ENCODE measurements at places on chromosomes 16 and 17.

DNA sequence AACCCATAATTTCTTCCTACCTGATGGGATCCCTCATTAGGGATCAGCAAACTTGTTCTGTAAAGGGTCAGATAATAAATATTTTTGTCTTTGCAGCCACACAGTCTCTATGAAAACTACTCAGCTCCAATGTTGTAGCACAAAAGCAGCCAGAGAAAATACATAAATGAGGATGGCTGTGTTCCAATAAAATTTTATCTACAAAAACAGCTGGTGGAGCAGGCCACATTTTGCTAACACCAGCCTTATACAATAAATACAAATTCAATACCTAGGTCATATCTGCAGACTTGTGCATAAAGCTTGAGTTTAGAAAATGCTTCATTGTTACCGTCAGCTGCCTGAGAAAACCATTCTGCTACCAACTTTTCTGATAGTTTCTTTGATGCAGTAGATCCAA lies 38.4 kb upstream of the INTS2 start:
- no peak for DNase-seq

DNA sequence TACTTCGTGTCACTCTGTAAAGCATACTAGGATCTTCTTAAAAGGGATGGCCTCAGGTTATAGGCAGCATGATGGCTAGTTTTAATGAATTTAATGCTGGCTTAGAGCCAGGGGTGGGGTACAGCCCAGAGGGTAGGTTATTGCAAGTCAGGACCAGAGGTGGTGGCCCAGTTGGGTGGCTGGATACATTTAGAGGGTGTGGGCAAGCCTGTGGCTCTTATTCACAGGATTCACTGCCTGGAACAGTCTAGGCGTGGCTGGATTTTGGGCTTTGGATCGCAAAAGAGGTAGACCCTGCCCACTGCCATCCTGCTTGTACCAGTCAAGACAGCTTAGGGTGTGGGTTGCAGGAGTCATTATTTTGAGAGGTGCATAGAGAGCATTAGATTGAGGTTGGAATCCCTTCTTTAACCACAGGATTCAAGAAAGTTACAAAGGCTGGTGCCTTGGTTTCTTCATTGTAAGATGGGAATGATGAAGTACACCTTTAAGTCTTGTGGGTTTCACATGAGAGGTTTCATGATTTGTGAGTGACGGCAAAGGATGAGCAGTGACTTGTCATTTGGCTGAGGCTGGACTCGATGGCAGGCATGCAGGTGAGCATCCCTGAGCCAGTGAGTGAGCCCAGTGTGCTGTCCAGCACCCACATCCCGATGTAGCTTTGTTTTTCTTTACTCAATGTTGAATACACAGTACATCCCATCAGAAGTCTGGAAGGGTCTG lies 85.2 kb downstream of the KSR1 start:
- DNase-seq = no peak

GRCh38 chr16:67277294-67277998 lies 1.9 kb upstream of the PLEKHG4 start:
- DNase-seq = no peak

- DNase-seq = no peak
These were observed 478.3 kb upstream of the ZFHX3 start for GRCh38 chr16:73526011-73526804.

GRCh38 chr17:50598487-50598886 lies 36.2 kb upstream of the ABCC3 start:
- no peak for DNase-seq

DNA sequence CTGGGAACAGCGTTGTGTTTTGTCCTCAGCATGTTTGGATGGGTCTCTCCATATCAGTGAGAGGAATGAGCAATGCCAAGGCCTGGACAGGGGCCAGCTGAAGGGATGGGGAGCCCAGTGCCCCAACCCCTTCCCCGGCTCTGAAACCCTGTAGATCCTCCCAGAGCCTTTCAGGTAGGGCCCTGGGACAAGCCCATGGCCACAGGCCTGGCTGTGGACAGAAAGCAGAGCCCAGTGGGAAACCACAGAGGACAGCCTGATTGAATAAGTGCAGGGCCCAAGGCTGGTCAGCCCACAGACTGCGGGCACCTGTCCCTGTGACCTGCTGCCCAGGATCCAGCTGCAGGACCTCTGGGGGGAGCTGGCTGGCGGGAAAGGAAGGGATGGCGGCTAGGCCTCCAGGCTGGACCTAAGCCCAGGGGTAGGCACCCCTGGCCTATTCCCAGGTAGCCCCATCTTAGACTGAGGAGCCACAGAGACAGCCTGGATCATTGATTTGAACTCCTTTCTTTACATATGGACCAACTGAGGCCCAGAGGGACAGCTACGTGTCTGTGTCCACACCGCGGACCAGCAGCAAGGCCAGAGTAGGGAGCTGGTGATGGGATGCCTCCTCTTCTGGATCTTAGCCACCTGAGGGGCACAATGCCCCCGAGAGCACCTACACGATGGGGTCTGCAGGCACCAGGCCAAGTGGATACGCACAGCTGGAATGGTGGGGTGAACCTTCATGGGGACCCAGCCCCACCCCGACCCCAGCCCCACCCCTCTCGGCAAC lies 1.3 kb downstream of the CCDC102A start:
- no peak for DNase-seq

- DNase-seq = peak; percentile 68
These were observed 12.8 kb downstream of the EVPL start for GRCh38 chr17:76014100-76014924.

GRCh38 chr16:11010575-11011221 lies 66.3 kb downstream of the CLEC16A start:
- DNase-seq = no peak

DNA sequence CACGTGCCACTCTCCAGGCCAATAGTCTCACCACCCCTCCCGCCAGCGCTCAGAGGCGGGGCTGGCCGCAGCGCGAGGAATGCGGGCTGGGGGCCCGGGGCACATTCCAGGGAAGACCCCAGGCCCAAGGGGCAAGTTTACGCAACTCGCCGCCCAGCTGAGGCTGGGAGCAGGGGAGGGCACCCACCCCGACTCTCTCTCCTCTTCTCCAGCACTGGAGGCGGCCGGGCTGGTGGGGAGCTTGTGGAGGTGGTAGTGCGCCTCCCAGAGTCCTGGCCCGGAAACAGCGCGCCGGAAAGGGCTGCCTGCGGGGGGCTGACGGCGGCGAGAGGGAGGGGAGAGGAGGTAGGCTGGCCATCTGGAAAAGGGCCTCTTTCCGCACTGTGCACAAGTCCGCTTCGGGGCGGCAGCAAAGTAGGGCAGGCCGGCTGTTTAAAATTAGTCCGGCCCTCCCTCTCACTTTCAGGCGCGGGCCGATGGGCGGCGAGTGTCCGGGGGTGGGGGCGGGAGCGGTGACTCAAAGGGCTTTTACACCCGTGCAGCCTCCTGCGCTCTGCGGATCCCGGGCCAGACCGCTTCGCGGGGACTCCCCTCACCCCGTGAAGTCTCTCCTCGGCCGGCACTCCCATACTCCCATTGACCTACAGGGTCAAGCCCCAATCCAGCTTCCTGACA lies 1.1 kb downstream of the FHOD1 start:
- peak; percentile 46 for DNase-seq

DNA sequence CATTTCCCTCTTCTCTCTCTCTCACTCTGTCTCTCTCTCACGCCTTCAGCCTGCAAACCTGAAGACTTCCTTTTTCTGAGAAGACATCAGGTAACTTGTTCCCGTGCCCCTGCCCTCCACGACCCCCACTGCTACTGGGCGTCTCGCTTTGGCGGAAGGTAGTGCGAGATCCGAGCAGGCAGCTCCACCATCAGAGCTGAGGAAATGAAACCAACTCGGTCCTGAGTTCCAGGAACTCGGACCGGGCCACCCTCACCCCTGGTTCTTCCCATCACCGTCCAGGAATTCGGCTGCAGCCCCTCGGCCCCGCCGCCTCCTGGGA lies 585 bp downstream of the MLKL start:
- no peak for DNase-seq

DNA sequence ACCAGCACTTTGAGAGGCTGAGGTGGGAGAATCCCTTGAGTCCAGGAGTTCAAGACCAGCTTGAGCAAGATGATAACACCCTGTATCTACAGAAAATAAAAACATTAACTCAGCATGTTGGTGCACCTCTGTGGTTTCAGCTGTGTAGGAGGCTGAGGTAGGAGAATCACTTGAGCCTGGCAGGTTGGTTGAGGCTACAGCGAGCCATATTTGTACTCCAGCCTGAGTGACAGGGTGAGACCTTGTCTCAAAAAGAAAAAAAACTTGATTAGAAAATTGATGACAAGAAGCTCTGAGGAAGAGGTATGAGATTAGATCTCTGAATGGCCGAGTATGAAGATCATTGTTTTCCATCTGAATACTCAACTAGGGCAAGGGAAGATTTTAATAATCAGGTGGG lies 31.0 kb downstream of the SCPEP1 start:
- DNase-seq = no peak

Measured in activated CD4-positive, alpha-beta T cell treated with anti-CD3 and anti-CD28 coated beads for 24 hours (primary cell).